Fibroblast of lung (primary cell): ENCODE measurements at places on chromosomes 12 and 14. TPM values are rescaled to one million over a fixed set of nuclear protein-coding genes. Genes with fewer than 3 reads are reported as not detected.

The ZC2HC1C gene
- total RNA-seq: 1.5 and 1.8 TPM in 2 replicates

The SLC7A8 gene
- 5.1 and 10.2 TPM in 2 replicates for total RNA-seq

The ATG2B gene
- 23.9 and 30.9 TPM in 2 replicates for total RNA-seq

The SLC39A2 gene
- total RNA-seq: 0.17 and 0.26 TPM in 2 replicates

The SDSL gene
- total RNA-seq: 10.0 and 12.4 TPM in 2 replicates

The SRSF5 gene
- total RNA-seq: 125 and 141 TPM in 2 replicates

The FAM181A gene
- not detected in 2 replicates for total RNA-seq

The GPD1 gene
- total RNA-seq: under 0.01 TPM in 1 of 2 replicates, not detected in the other

- H3K4me1 ChIP-seq: no peaks in the 10 kb centered on the region
- no peaks in the 10 kb centered on the region for H3K36me3 ChIP-seq
- DNase-seq: no peak
- peaks cover 3% of the 10 kb centered on the region for H3K27me3 ChIP-seq
- H3K27ac ChIP-seq: no peak overlapping the region
- H3K4me3 ChIP-seq: no peak overlapping the region
These were observed 7.5 kb upstream of the RNASE9 start for GRCh38 chr14:20568393-20568792.

DNA sequence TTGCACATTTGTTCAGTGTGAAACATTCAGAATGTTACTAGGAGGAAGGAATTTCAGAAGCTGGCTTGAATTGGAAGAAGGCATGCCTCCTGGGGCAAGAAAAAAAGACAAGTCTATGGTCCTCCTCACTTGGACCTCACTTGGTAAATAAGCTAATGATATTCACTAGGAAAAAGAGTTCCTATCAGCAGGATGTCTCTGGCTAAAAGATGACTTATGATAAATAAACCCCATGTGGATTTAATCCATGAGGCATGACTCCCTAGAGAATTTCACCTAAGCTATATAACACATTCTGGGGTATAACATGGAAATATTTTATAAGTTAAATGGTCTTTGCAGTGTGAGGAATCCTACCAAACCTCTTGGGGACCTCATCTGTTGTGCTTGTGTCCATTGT, 199.9 kb downstream of the LRIG3 start:
- H3K36me3 ChIP-seq: no peaks in the 10 kb centered on the region
- no peaks in the 10 kb centered on the region for H3K4me1 ChIP-seq

- H3K27ac ChIP-seq: no peak overlapping the region
- H3K27me3 ChIP-seq: peaks cover 10% of the 10 kb centered on the region
- H3K36me3 ChIP-seq: no peaks in the 10 kb centered on the region
- no peak for DNase-seq
- H3K4me1 ChIP-seq: no peaks in the 10 kb centered on the region
These were observed 92.9 kb downstream of the GCH1 start for GRCh38 chr14:54809767-54810166.

GRCh38 chr14:75188520-75189268, 12.3 kb upstream of the TMED10 start:
- no peaks in the 10 kb centered on the region for H3K27me3 ChIP-seq
- DNase-seq: no peak
- H3K4me1 ChIP-seq: no peaks in the 10 kb centered on the region
- H3K27ac ChIP-seq: no peak overlapping the region
- H3K4me3 ChIP-seq: no peak overlapping the region

DNA sequence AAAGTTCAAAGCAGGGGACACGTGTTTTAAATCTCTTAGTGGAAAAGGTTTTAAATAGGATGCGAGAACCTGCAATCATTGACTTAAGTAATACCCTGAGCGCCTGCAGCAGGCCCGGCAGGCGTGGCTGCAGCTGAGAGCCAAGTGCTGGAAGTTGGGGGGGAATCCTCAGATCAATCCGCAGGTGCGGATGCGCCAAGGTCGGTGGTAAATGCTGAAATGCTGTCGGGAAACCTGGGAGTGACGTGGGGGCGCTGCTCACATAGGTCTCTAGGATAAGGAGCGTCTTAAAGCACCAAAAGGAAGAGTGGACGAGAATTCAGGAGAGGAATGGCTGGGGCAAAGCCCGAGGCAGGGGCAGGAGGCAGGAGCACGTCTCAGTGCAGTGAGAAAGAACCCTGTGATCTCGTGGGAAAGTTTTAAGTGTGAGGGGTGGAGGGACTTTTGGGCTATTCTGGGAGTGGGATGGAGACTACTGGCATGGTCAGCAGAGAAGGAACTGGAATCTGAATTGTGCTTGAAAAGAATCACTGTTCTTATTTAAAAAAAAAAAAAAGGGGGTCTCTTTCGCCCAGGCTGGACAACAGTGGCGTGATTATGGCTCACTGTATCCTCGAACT, 883 bp upstream of the CDCA4 start:
- peak overlapping the region; percentile 94 for H3K4me3 ChIP-seq
- no peaks in the 10 kb centered on the region for H3K27me3 ChIP-seq
- H3K36me3 ChIP-seq: peaks cover 3% of the 10 kb centered on the region
- DNase-seq: peak; percentile 43

GRCh38 chr12:30796313-30796780, 41.6 kb upstream of the CAPRIN2 start:
- H3K27me3 ChIP-seq: no peaks in the 10 kb centered on the region
- peaks cover 4% of the 10 kb centered on the region for H3K4me1 ChIP-seq
- DNase-seq: peak; percentile 79
- peak overlapping the region; percentile 51 for H3K4me3 ChIP-seq
- H3K27ac ChIP-seq: peak overlapping the region; percentile 85

DNA sequence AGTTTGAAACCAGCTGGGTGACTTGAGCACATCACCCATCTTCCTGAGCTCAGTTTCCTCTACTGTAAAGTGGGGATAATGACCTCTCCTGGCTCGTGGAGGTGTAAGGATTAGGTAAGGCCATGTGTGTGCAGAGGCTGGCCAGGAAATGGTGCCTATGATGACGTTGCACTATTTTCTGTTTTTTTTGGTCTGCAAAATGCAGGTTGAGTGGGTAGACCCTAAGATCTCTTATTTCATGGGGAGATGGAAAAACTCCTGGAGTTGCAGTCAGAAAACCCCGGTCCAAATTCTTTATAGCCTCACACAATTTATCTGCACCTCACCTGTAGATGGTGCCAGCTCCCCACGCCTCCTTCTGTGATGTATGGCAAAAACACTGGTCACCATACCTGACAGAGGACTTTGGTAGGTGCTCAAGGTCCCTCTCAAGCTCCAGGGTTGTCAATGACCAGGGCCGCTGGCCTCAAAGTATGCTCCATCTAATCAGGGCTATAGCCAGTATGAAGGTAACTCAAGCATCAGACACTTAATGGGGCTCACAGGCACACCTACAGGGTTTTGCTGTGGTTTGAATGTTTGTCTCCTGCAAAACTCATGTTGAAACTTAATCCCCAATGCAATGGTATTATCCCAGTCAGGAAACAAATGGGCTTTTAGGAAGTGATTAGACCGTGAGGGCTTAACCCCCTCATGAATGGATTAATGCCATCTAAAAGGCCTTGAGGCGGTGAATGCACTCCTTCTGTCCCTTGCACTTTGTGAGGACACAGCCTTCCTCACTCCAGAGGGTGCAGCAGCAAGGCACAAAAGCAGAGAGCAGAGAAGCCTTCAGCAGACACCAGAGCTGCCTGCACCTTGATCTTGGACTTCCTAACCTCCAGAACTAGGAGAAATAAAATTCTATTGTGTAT, 17.6 kb downstream of the C14orf132 start:
- no peak overlapping the region for H3K27ac ChIP-seq
- no peak for DNase-seq
- H3K4me3 ChIP-seq: no peak overlapping the region
- peaks cover 15% of the 10 kb centered on the region for H3K4me1 ChIP-seq
- no peaks in the 10 kb centered on the region for H3K27me3 ChIP-seq
- H3K36me3 ChIP-seq: no peaks in the 10 kb centered on the region

DNA sequence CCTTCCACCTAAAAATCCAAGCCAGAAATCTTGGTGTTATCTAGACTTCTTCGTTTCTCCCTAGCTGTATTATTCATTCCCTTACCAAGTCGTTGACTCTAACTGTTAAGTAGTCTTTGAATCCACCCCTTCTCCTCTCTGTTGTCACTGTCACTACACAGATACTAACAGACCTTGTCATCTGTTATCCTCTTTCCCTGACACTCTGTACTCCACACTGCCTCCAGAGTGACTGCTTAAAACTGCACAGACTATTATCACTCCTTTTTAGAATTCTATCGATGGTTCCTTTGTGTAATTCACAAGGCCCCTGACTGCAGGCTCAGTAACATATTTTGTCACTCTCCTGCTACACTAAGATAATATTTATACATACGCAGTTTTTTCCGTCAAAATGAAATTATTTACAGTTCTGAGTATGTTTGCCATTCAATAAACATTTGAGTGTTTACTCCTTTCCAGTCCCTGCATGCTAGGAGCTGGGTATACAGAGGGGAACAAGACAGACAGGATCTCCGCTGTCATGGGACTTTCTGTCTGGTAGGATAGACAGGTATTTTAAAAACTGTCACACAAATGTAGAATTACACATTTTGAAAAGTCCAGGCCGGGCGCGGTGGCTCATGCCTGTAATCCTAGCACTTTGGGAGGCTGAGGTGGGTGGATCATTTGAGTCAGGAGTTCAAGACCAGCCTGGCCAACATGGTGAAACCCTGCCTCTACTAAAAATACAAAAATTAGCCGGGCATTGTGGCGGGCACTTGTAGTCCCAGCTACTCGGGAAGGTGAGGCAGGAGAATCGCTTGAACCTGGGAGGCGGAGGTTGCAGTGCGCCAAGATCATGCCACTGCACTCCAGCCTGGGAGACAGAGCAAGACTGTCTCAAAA, 3.8 kb downstream of the MARS1 start:
- no peak overlapping the region for H3K4me3 ChIP-seq
- no peak overlapping the region for H3K27ac ChIP-seq
- DNase-seq: no peak
- no peaks in the 10 kb centered on the region for H3K27me3 ChIP-seq
- H3K36me3 ChIP-seq: peaks cover 19% of the 10 kb centered on the region

DNA sequence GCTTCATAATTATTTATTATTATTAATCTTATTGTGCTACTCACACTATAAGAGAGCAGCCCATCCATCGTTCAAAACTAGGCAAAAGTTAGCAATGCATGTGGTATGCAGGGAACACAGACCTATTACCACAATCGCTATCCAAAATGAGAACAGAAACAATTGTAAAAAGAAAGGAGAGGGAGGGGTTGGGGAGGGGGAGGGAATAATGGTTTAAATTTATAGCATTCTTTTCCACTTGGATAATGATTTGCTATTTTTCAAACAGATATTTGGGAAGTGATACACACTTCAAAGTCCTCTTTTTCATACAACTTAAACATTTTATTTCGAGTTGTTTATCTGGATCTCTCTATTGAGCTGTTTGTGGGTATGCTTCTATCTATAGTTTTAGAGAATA, 248.6 kb upstream of the SOX5 start:
- no peak overlapping the region for H3K27ac ChIP-seq
- DNase-seq: peak; percentile 15
- no peaks in the 10 kb centered on the region for H3K36me3 ChIP-seq
- H3K27me3 ChIP-seq: no peaks in the 10 kb centered on the region

DNA sequence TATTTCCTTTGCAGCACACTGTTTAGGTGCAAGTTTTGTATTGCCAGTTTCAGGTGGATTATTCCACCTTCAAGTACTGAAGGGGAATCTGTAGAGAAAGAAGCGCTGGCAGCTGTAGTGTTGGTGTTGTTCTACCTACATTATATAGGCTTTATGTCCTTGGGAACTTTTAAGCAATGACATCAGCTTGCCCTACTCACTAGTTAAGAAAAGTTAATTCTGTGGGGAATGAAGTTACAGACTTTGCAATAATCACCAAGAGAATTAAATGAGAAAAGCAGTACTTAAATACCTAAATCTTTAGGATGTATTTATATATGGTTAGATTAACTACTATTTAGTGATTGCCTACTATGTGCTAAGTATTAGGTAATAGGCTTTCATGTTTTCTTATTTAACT, at the start of gene OR4E1:
OR4E1 (minus strand) TSS at position 101 of the 400 bp plus-strand sequence. CDS start 2,883 bp downstream, outside the sequence.
- H3K36me3 ChIP-seq: no peaks in the 10 kb centered on the region
- DNase-seq: no peak
- no peak within 1 kb of the TSS for H3K4me3 ChIP-seq
- no peaks in the 10 kb centered on the region for H3K4me1 ChIP-seq

GRCh38 chr14:60332869-60333268, 83.8 kb downstream of the PPM1A start:
- no peaks in the 10 kb centered on the region for H3K36me3 ChIP-seq
- H3K4me1 ChIP-seq: no peaks in the 10 kb centered on the region
- H3K4me3 ChIP-seq: no peak overlapping the region
- H3K27ac ChIP-seq: no peak overlapping the region
- H3K27me3 ChIP-seq: peaks cover 9% of the 10 kb centered on the region

- no peak overlapping the region for H3K27ac ChIP-seq
- H3K27me3 ChIP-seq: no peaks in the 10 kb centered on the region
- no peaks in the 10 kb centered on the region for H3K4me1 ChIP-seq
- peak; percentile 76 for DNase-seq
- no peaks in the 10 kb centered on the region for H3K36me3 ChIP-seq
- no peak overlapping the region for H3K4me3 ChIP-seq
These were observed 37.5 kb downstream of the EMP1 start for GRCh38 chr12:13233830-13234641.

GRCh38 chr12:98180603-98181002, 334.8 kb upstream of the TMPO start:
- no peak for DNase-seq
- no peaks in the 10 kb centered on the region for H3K36me3 ChIP-seq
- H3K4me3 ChIP-seq: no peak overlapping the region
- no peaks in the 10 kb centered on the region for H3K4me1 ChIP-seq

- no peaks in the 10 kb centered on the region for H3K4me1 ChIP-seq
- no peak overlapping the region for H3K4me3 ChIP-seq
- no peaks in the 10 kb centered on the region for H3K27me3 ChIP-seq
These were observed 210.4 kb upstream of the NUDT4 start for GRCh38 chr12:93167331-93167730.

- no peaks in the 10 kb centered on the region for H3K4me1 ChIP-seq
- no peak overlapping the region for H3K27ac ChIP-seq
- no peaks in the 10 kb centered on the region for H3K36me3 ChIP-seq
- H3K4me3 ChIP-seq: no peak overlapping the region
These were observed 113.0 kb downstream of the MGAT4C start for GRCh38 chr12:86143162-86143561.

GRCh38 chr14:67941456-67942018, 122.0 kb downstream of the RAD51B start:
- no peaks in the 10 kb centered on the region for H3K27me3 ChIP-seq
- peaks cover 18% of the 10 kb centered on the region for H3K4me1 ChIP-seq
- peak; percentile 49 for DNase-seq
- no peaks in the 10 kb centered on the region for H3K36me3 ChIP-seq
- no peak overlapping the region for H3K4me3 ChIP-seq
- H3K27ac ChIP-seq: peak overlapping the region; percentile 31
